ENCODE measurements at places on chromosomes 16 and 17.

DNA sequence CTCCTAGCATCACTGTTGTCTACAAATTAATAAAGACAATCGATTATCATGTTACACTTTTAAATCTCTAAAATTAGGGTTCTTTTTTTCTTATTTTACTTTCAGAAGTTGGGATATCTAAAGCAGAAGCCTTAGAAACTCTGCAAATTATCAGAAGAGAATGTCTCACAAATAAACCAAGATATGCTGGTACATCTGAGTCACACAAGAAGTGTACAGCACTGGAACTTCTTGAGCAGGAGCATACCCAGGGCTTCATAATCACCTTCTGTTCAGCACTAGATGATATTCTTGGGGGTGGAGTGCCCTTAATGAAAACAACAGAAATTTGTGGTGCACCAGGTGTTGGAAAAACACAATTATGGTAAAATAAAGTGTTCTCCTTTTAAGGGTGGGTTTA lies 2.4 kb downstream of the RAD51C start:
- DNase-seq: no peak

- no peak for DNase-seq
Observed at GRCh38 chr16:73739049-73739769, 557.4 kb upstream of the PSMD7 start.

DNA sequence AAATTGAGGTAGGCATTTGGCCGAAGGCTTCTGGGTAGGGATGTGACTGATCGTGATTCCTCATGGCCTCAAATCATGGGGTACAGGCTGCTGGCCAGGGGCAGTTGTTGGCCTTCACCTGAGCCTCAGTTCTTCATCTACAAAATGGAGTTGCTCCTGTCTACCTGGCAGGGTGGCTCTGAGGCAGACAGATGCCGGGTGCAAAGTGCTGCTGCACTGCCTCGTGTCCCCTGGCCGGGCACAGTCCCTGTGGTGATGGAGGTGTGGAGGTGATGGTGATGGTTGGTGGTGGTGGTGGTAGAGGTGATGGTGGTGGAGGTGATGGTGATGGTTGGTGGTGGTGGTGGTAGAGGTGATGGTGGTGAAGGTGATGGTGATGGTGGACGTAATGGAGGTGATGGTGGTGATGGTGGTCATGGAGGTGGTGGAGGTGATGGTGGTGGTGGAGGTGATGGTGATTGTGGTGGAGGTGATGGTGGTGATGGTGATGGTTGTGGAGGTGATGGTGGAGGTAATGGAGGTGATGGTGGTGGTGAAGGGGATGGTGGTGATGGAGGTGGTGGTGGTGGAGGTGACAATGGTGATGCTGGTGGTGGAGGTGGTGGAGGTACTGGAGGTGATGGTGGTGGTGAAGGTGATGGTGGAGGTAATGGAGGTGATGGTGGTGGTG lies 52.6 kb downstream of the RNF213 start:
- DNase-seq: no peak

DNA sequence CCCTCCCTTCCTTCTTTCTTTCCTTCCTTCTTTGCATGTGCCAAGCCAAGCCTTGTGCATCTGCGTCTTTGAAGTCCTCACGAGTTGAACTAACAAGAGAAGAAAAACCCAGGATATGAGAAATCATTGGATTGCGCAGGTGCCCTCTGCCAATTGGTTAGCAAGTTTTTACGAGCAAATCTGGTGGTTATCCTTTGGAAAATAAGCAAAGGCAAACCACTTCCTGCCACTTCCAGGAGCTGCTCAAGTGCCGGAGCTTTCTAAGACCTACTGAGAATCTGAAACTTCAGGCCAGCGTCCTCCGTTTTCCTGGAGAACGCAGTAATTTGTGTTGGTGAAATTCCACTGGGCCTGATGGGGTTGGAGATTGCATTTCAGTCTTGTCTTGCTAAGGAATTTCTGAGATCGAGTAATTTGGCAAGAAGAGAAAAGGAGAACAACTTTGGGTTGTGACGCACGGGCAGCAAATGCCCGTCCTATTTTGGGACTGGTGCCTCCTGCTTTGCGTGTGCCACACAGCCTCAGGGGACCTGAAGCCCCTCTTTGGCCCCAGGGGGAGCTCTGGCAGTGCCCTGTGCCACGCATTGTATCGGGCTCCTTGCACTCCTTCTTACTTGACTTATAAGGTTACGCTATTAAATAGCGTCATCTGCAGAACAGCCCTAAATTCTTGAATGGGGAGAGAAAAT lies 56.4 kb downstream of the CMIP start:
- DNase-seq: no peak

- DNase-seq: no peak
Observed at GRCh38 chr16:57628008-57628781, at the start of gene ADGRG1. Gene ADGRG1 (plus strand): TSS chr16:57628630. CDS start chr16:57650288, 21,658 bp downstream.

- no peak for DNase-seq
Observed at GRCh38 chr16:4859900-4860255, 12.6 kb downstream of the UBN1 start.

GRCh38 chr16:84190731-84191388 lies at the start of gene ADAD2:
Gene ADAD2 (plus strand): TSS chr16:84191157. CDS start chr16:84191231, 74 bp downstream.
- no peak for DNase-seq

- DNase-seq: peak; percentile 25
Observed at GRCh38 chr16:30567991-30568638, 3.4 kb downstream of the ZNF688 start.

DNA sequence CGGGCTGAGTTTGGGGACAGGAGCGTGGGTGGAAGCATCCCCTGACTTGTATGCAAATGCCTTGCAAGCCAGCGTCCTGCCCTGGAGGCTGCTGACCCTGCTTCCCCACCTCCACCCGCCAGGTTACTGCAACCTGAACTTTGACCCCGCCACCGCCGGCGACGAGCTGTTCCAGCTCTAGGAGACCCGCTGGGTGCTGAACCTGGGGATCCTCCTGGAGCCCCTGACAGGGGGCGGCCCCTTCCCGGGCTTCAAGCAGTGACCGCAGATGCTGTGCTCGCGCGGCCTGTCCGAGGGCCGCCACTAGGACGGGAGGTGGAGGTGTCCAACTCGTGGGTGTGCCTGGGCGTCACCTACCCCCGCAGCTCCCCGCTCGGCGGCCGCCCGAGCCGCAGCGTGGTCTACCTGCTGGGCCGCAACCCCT lies 10.7 kb upstream of the SLC16A5 start:
- DNase-seq: no peak

DNA sequence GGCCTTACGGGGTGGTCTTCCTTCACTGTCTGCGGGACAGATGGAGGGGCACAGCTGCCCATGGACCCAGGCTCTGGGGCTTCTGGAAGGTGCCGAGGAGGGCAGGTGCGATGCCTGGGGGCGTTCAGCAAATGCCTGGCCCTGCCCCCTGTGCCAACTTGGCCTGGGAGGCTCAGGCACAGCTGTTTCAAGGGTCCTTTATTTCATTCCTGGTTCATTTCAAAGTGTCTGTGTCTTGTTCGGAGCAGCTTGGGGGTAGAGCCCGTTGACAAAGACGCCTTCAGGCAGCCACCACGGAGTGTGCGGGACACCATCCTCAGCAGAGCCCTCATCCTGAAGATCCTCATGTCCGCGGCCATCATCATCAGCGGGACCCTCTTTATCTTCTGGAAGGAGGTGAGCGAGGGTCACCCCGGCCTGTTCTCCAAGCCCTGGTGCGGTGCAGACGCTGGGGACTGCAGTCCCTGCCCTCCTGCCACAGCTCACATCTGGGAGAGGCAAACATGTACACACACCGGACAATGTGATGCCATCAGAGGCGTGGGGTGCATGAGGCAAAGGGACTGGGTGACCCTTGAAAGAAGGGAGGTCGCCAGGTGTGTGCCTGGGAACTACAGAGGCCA lies 43.9 kb downstream of the MEAK7 start:
- DNase-seq: no peak

DNA sequence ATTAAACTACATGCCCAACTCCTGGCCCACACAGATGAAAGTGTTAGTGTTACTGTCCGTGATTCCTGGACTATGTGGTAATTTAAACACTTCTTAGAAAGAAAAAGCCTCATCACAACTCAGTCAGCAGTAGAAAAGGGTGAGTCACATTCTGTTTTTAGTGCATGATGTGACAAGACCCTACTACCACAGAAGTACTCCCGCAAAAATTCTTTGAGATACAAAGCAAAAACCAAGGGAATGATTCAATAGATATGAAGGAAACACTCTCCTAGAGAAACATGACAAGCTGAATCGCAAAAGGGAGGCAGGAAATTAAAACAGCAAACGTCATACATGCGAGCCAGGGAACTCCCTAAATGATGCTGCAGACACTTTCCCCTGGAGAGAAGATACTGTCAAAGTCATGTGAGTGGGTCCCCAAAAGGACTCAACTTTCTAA lies 14.4 kb downstream of the SNN start:
- peak; percentile 58 for DNase-seq

DNA sequence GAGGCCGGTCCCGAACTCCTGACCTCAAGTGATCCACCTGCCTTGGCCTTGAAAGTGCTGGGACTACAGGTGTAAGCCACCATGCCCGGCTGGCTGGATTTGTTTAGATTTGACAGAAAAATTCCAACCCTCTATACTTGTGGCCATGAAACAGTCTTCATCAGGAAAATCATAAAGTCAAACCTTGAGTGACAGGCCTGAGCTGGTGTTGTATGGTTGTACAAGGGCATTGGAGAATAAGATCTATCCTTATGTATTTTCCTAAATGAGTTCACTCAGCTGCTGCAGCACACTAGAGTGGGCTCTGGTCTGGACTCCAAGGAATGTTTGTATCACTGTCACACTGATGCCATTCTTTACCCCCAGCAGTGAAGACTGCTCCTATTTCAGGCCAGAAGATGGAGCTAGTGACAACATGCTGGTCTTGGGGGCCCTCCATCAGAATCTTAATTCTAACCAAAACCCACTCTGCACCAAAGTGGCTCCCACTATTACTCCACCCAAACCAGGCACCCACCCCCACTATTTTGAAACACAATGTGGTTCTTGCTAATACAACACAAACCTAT lies 27.4 kb downstream of the SNX11 start:
- no peak for DNase-seq

DNA sequence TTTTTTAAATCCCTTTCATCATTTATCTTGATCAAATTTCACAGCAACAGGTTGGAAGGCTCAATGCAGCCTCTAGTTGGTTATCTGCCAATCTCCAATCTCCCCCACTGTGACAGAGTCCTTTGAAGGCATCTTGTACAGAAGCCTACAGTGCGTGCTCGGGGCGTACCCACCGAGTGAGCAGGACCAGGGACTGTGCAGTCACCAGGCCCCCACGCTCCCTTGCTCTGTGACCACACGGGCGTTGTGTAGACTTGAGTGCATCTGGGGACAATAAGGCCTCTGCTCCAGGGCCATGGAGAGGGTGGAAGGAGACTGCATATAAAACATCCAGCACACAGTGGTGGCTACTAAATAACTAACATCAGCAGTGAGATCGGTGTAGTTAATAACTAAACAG lies 63.4 kb downstream of the GTF3C1 start:
- no peak for DNase-seq

- no peak for DNase-seq
Observed at GRCh38 chr17:57286399-57287105, 30.2 kb downstream of the MSI2 start.

DNA sequence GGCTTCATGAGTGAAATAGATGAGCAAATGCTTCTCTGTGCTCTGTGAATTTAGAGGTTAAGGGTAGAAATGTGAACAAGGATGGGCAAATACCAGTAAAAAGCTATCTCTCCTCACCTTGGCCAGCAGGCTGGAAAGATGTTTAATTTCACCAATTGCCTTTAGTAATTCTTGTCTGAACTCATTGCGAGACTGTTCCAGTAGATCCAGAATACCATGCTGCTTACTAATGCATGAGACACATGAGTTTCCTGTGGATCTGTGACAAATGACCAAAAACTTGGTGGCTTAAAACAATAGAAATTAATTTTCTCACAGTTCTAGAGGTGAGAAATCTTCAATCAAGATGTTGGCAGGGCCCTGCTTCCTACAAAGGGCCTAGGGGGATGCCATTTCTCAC lies 9.3 kb upstream of the ZNF624 start:
- DNase-seq: no peak

DNA sequence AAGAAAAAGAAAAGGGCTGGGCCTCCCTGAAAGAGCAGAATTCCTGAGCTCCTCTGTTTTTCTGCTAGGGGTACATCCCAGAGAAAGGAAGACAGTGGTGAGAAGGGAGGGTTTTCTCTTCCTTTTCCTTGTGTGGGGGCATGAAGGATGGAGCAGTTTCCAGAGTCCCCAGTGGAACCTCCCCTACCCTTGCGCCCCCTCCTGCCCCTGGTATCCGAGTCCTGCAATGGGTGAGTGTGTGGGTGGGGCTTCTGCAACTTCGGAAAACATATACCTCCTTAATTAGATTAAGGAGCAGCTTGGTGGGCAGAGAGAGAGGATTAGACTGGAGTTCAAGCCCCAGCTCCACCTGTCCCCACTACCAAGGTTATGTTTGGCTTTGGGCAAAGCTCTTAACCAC lies 5.4 kb upstream of the GIP start:
- no peak for DNase-seq

GRCh38 chr16:17084130-17084529 lies 386.6 kb downstream of the XYLT1 start:
- DNase-seq: no peak

DNA sequence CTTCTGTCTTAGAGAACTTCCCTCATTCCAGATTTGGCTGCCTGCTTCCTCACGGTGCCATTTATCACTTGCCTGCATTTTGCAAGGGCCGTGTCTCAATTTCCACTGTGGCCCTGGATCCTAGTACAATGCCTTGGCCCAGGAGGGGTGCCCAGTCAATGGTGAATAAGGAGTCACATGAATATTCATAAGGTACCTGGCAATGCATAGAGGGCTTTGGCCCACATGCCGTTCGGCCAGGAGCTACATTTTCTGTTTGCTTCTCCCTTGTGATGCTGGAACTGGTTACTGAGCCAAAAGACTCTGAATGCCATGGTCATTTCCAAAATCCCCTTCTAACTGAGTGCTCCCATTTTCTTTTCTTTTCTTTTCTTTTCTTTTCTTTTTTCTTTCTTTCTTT lies 4.8 kb upstream of the PIRT start:
- DNase-seq: no peak

GRCh38 chr17:47862621-47863440 lies 11.9 kb upstream of the SP6 start:
- no peak for DNase-seq

DNA sequence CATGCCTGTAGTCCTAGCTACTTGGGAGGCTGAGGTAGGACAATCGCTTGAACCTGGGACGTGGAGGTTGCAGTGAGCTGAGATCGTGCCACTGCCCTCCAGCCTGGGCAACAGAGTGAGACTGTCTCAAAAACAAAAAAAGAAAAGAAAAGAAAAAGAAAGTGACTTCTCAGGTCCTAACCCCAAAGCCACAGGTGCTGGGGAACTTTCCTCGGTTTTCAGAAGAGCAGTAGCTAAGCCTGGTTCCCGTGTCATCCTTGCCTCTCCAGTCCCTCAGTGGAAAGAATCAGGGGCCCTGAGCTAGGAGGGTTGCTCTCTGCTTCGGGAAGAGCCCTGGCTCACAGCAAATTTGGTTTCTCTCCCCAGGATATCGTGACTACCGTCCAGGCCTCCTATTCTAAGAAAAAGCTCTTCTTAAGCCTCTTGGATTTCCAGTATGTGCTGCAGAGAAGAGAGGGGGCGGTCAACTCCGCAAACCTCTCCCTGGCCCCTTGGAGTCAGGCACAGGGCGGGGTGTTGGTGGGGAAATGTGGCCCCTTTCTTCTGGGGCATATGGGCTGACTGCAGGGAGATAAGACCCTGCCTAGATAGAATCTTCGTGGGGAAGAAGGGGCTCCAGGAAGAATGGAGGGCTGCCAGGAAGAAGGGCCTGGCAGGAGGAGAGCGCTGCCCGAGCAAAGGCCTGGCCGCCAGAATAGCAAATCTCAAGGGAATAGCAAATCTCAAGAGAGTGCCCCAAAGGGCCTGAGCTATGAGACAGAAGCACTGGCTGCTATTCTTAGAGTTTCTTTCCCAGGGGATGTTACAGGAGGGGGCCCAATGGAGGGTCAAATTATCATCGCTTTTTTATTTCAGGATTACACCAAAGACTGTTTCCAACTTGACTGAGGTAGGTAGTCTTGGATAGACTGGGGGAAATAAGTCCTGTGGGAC lies 8.3 kb upstream of the NLRC5 start:
- no peak for DNase-seq

All from CD4-positive, alpha-beta T cell (primary cell).